M059J (cell line): ENCODE measurements at places on chromosomes 13 and 19. TPM values are rescaled to one million over a fixed set of nuclear protein-coding genes. Genes with fewer than 3 reads are reported as not detected.

CCDC70 gene
- total RNA-seq, result 0.34 TPM in 1 of 2 replicates, not detected in the other

PRR22 gene
- 0.07 and 0.34 TPM in 2 replicates for total RNA-seq

SPTBN4 gene
- 0.10 and 0.67 TPM in 2 replicates for total RNA-seq

CYP4F8 gene
- not detected in 2 replicates for total RNA-seq

CYP2A7 gene
- total RNA-seq, result not detected in 2 replicates

ZNF181 gene
- total RNA-seq, result 3.3 and 10.4 TPM in 2 replicates

ZNF763 gene
- total RNA-seq, result 0.76 and 2.4 TPM in 2 replicates

YJEFN3 gene
- 0.12 TPM in 1 of 2 replicates, not detected in the other for total RNA-seq

CYP4F12 gene
- not detected in 2 replicates for total RNA-seq

KCNK6 gene
- 0.91 and 2.3 TPM in 2 replicates for total RNA-seq

SIGLEC8 gene
- not detected in 2 replicates for total RNA-seq

F2RL3 gene
- total RNA-seq, result not detected in 2 replicates

- no peak for DNase-seq
Observed at GRCh38 chr13:46569456-46569855, 16.5 kb downstream of the LRCH1 start.

DNA sequence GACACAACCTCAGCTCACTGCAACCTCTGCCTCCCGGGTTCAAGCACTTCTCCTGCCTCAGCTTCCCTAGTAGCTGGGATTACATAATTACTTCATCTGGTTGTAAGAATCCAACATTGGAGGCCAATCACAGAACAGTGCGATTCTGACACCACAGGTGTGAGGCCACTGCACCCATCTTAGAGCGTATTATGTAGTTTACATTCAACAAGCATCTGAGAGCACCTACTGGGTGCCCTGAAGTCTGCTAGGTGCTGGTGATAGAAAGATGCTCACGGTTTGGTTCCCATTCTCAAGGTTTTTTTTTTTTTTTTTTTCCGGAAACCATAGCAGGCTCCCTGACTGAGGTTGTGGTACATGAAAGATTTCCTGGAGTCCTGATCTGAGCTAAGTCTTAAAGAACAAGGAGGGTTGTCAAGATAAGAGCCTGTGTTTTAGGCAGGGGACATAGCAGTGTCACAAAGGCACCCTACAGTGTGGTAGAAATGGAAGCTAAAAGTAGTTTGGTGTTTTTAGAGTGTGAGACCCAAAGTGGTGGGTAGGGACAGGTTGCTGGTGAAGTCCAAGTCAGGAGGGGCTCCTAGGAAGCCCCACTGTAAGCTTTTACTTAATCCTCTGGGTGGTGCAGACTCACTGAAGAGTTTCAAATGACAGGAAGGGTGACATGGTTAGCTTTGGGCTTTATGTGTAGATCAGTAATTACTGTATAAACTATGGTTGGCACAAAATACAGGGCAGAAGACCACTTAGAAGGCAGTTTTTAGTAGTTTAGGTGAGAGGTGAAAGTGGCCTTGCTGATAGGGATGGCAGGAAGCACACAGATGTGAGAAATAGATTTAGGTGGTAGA is 15.2 kb downstream of the SAE1 start:
- DNase-seq, result no peak

GRCh38 chr13:104196611-104197010 is 1130.4 kb upstream of the SLC10A2 start:
- DNase-seq, result no peak

DNA sequence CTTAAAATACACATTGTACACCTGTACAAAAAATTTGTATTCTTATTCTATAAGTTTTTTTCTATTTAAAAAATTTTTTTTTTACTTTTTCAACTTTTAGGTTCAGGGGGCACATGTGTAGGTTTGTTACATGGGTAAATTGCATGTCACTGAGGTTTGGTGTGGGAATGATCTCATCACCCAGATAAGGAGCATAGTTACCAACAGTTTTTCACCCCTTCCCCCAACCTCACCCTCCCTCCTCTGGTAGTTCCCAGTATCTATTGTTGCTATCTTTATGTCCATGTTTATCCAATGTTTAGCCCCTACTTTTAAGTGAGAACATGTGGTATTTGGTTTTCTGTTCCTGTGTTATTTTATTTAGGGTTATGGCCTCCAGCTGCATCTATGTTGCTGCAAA is 89.9 kb downstream of the CDK8 start:
- DNase-seq, result no peak

DNA sequence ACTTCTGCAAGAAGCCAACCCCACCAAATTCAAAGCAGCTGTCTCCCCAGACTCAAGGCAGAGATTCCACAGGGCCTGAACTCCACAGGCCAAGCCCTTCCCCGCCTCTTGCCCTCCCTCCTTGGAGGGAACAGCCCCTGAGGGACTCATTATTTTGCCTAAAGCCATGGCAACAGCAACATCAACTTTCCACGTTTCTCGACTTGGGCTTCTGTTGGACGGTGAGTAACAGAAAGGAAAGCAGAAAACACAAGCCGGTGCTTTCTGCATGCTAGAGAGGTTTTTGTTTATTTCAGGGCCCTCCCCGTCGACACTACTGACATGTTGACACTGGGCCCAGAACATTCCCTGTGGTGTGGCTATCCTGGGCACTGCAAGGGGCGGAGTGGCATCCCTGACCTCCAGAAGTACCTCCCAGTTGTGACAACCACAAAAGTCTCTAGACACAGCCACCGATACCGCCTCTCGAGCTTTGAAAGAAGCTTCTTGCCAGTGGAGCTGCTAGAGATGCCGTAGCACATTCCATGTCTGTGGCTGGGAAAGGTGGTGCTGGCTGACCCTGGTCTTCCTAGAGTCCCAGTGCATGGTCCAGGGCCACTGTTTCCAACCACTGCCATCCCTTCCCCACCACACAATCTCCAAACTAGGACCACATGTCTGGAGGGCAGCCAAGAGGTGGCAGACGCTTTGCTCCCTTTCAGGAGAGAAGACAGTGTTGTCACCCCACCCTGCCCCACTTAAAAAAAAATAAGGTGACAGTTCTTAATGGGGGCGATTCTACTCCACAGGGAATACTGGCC is 12.8 kb downstream of the CAPS start:
- DNase-seq, result peak; percentile 14

GRCh38 chr19:19568802-19569756 is 31.0 kb downstream of the CILP2 start:
- peak; percentile 84 for DNase-seq

DNA sequence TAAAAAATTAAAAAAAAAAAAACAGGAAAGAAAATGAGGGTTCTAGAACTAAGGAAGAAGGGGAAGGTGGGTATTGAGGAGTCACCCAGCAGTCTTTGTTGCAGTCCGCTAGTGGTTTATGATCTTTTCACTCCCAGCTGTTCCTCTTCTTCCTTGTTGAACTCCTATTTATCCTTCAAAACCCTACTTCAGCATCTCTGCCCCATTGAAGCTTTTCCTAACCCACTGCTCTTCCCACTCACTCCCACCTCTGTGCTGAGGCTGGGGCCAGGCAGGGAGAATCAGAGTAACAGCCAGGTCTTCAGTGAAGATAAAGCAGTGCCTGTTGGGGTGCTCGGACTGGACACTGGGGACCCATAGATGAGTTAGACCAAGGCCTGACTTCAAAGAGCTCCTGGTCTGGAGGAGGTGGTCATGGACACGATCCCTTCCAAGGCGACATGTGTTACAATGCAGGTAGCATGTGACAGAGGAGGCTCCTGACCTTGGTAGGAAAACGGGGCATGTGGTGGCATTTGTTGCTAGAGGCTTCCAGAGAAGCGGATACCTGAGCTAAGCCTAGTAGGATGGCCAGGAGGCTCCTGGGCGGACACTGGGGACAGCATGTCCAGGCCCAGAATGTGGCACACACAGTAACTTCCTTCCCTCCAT is 11.4 kb downstream of the RUVBL2 start:
- DNase-seq, result no peak

DNA sequence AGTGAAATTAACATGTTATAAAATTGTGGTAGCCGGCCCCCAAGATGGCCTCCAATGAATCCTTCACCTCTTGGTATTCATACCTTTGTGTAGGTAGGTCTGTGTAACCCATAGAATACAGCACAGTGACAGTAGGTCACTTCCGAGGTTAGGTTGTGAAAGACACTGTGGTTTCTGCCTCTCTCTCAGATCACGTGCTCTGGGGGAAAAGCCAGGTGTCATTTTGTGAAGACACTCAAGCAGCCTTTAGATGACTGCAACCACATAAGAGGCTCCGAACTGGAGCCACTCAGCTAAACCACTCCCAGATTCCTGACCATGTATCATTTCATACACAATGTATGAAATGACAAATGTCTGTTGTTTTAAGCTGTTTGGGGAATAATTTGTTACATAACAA is 9.8 kb upstream of the USPL1 start:
- no peak for DNase-seq

DNA sequence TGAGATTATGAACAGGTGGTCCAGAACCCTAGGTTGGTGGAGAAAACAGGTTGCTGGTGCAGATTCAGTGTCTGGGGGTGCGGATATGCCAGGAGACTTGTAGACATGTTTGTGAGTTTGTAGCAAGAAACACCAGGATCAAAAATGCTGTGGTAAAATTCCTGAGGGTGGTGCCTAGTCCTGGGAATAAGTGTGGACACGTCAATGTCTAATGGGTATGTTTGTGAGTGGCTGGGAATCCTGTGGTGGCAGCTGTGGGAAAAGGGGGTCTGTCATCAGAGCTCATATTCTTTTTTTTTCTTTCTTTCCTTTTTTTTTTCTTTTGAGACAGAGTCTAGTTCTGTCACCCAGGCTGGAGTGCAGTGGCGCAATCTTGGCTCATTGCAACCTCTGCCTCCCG is 7.2 kb downstream of the ZNF708 start:
- DNase-seq, result peak; percentile 30

DNA sequence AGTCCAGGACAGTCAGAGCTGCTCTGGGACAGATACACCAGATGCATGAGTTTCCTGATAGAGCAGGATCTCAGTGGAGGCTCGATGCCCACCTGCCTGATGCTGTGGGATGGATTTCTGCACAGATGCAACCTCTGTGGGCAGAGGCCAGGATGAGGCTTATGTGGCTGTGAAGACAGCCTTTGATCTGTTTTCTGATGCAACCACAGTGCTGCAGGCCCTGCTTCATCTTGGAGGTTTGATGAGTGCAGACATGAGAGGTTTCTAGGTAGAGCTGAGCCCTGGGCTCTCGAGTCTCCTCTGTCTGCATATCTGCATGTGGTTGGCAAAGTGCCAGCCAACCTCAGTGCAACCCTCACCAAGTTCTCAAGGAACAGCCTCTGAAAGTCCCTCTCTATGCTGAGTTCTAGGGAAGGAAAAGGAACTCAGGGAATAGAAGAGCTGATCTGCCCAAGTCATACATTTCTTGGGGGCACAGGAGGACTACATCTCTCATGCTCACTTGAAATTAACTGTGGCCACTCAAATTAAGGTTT is 23.1 kb upstream of the TSHZ3 start:
- DNase-seq, result no peak

- DNase-seq, result no peak
Observed at GRCh38 chr19:50365434-50366306, at the start of gene NAPSA. NAPSA (minus strand) TSS chr19:50365639; CDS start chr19:50365621, 18 bp downstream.

GRCh38 chr13:76398425-76398824 is 487.8 kb downstream of the KCTD12 start:
- DNase-seq, result no peak

DNA sequence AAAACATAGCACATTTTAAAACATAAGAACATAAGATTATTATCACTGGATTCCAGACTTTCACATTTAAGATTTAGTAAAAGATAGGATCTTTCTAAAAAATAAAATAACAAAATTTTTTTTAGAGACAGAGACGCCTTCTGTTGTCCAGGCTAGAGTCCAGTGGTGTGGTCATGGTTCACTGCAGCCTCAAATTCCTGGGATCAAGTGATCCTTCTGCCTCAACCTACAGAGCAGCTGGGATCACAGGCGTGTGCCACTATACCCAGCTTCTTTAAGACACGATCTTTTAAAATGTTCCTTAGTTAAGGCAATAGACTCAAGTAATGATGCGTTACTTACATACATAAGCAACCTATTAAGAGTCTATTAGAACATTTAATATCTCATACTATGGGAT is 32.7 kb downstream of the ALG5 start:
- no peak for DNase-seq

DNA sequence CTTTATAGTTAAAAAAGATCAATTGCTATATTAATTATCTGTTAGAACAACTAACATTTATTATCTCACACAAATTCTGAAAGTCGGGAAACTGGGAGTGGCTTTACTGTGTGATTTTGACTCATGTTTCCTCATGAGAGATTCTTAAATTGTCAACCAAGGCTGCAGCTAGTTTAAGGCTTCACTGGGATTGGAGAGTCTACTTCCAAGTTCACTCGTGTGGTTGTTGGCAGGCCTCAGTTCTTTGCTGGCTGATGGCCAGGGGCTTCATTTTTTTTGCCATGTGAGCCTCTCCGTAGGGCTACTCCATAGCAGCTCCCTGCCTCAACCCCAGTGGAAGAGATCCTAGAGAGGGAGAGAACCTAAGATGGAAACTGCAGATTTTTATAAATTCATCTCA is 24.5 kb upstream of the LPAR6 start:
- DNase-seq, result no peak

- DNase-seq, result no peak
Observed at GRCh38 chr13:110107568-110108347, 199.2 kb downstream of the COL4A1 start.

GRCh38 chr13:112724788-112725345 is 35.0 kb downstream of the ATP11A start:
- DNase-seq, result no peak

GRCh38 chr13:24038405-24038804 is 122.1 kb upstream of the SPATA13 start:
- DNase-seq, result peak; percentile 72

DNA sequence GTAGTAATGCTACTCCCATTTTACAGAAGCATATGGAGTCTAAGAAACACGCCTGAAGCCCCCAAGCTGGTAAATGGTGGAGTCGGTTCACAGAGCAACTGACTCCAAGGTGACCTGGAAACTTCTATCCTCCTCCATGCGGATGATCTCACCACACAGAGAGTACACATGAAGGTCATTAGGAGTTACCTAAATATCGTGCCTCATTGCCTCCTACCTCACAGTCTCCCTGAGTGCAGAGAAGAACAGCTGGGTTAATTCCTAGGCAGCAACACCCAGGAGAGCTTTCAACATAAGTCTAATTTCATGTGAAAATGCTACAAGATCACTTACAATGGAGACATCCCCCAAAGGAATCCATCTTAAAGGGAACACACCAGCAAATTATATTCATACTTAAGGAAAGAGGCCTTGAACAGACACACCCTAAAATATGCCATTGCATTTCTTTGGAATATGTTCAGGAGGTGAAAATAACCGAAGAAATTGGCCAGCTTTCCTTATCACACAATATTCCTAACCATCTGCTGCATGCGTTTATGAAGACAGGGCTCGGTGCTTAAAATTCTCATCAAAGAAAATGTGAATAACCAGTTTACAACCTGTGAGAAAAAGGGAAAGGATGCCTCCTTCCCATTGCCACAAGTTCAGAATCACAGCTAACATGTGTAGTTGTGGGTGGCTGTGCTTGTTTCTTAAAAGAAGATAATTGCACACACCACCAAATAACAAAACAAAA is 203.6 kb upstream of the NBEA start:
- no peak for DNase-seq

- peak; percentile 97 for DNase-seq
Observed at GRCh38 chr19:47227352-47228167, 3.4 kb downstream of the BBC3 start.

- DNase-seq, result peak; percentile 84
Observed at GRCh38 chr19:9406798-9407352, 28.5 kb downstream of the ZNF266 start.
